ENCODE measurements at places on chromosomes 13 and 19. TPM values are rescaled to one million over a fixed set of nuclear protein-coding genes. Genes with fewer than 3 reads are reported as not detected.

Gene TIMM29
- 36.3 TPM for total RNA-seq

Gene MPHOSPH8
- 9.8 TPM for total RNA-seq

Gene KLHL1
- total RNA-seq, result not detected

Gene S1PR4
- 1.6 TPM for total RNA-seq
